Substantia nigra (tissue), 51 donors: ENCODE measurements at places on chromosomes 3 and 15.

- no peak for DNase-seq
Observed at GRCh38 chr3:86673991-86674390, 317.0 kb downstream of the VGLL3 start.

GRCh38 chr3:133459400-133459799, 59.5 kb downstream of the BFSP2 start:
- DNase-seq: no peak

- no peak for DNase-seq
Observed at GRCh38 chr3:73600293-73600938, 24.3 kb downstream of the PDZRN3 start.

DNA sequence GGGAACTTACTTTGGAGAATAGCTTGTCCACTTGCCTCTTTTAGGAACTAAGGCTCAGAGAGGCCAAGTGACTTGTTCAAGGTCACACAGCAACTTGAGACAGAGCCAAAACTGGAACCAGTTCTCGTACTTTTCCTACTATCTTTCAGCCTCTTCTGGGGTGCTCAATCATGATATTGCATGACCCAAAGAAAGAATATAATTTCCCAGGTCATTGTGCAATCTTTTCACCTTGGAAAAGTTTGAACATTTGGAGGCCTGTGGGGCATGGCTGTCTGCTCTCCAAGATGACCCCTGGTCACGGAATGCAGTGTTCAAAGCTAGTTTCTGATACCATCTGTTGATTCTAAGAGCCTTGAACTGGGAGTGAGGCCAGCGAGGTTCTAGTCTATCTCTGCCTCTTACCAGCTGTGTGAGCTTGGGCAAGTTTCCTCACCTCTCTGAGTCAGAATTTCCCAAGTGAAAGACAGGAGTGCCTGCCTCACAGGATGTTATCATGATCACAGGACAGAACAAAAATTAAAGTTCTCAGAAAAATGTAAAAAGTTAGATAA, 89.7 kb downstream of the BDH1 start:
- no peak for DNase-seq

- DNase-seq: no peak
Observed at GRCh38 chr3:101842935-101843330, 6.4 kb upstream of the NFKBIZ start.

DNA sequence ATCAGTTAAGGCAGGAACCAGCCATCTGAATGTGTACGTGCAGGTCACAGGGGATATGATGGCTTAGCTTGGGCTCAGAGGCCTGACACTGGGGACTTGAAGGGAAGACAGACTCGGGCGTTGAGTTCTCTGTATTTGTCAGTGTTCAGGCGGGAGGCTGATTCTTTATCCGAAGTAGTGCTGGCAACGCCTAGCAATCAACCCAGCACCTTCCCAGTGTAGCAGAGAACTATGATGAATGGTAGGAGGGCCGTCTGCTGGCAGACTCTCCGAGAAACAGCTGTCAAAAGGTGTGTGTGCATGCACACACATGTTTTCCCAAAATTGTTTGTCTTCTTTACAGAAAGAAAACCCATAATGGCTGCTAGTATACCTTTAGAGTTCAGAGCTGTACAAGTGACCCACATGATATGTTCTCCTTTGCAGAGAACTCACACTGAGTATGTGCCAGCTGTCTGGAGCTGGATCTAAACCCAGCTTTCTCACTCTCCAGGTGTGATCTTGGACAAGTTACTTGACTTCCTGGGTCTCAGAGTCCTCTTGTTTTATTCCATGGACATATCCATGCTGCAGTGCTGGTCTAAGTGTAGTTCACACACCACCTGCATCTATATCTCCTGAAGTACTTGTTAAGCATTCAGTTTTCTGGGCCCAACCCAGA, 74.5 kb upstream of the LARS2 start:
- no peak for DNase-seq

- peak; percentile 49 for DNase-seq
Observed at GRCh38 chr15:29925227-29926082, 103.2 kb upstream of the TJP1 start.

DNA sequence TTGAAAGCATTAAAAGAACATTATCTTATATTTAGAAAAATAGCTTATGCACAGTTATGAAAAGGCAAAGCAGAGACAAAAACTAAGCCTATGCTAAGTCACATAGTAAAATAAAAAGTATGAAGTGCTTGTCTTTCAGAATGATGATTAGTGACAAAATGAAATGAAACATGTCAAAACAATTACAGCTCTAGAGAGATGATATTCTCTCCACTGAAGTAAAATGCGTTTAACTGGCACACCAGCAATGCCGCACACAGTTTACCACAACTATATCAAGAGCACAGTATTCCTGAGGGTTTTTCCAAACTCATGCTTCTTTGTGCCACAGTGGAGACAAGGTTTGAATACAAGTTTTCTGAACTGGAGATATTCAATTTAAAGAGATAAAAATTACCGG, 2.1 kb upstream of the ZBBX start:
- no peak for DNase-seq

- no peak for DNase-seq
Observed at GRCh38 chr15:32870240-32871033, 152.6 kb downstream of the GREM1 start.

- no peak for DNase-seq
Observed at GRCh38 chr3:15955968-15956367, 158.2 kb upstream of the ANKRD28 start.

DNA sequence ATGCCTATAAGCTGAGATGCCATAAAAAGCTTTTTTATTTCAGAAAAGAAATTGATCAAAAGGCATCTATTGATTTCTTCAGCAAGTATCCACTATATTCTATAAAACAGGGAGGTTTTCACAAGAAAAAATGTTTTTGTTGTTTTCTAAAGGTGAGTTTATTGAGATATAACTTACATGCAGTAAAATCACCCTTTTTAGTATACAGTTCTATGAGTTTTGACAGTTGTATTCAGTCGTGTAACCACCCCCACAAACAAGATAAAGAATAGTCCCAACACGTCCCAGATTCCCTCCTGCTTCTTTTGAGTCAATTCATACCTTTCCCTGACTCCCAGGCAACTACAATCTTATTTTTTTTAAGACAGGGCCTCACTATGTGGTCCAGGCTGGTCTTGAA, 7.8 kb downstream of the INTS14 start:
- DNase-seq: no peak

- DNase-seq: no peak
Observed at GRCh38 chr15:68683026-68683425, 104.2 kb downstream of the CORO2B start.

GRCh38 chr15:19973718-19974117, 567.9 kb downstream of the GOLGA6L6 start:
- no peak for DNase-seq

DNA sequence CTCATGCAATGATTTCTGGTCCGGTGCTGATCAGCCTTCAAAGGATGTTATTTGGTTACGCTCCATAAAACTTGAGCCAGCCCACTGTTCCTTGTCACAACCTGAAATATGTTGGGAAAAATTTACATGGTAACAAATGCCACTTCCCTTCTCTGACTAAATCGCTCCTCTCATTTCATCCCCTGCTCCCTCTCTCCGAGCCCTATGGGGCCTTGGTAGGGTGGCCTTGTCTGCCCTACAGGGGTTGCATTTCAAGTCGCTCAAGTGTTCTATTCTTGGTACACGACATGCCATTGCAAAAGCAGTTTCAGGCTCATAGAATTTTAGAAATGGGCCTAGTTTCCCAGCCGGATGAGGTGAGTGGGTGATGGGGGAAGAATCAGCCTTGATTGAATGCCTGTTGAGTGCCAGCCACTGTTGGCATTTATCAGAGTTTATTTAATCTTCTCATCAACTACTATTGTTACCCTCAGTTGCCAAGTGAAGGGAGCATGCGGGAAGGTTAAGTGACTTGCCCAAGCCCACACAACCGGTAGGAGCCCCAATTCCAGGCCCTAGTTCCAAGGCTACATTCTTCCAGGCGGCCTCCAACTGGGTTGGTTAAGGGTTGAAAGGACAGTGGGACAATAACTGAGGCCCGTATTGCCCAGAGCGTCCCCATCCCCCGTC, 961 bp upstream of the ABHD2 start:
- no peak for DNase-seq

GRCh38 chr3:37586280-37586679, 275.4 kb upstream of the CTDSPL start:
- DNase-seq: no peak

- no peak for DNase-seq
Observed at GRCh38 chr15:28948036-28948435, 62.3 kb downstream of the APBA2 start.

GRCh38 chr15:85393210-85393609, 12.8 kb downstream of the AKAP13 start:
- DNase-seq: no peak

DNA sequence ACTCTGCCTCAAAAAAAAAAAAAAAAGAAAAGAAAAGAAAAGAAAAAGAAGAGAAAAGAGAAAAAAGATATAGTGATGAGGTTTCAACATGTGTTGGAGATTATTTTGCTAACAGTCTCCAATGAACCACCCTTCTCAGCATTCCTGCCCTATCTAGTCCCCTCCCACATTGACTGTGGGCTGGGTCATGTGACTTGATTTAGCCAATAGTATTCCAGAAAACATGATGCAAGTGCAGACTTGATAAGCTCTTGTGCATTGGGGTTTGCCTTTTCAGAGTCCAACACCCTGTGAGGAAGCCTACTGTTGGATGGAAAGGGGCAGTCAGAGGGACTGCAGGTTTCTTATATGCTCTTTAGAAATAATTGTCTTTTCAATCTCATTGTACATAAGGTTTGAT, 37.8 kb upstream of the MED12L start:
- DNase-seq: no peak

DNA sequence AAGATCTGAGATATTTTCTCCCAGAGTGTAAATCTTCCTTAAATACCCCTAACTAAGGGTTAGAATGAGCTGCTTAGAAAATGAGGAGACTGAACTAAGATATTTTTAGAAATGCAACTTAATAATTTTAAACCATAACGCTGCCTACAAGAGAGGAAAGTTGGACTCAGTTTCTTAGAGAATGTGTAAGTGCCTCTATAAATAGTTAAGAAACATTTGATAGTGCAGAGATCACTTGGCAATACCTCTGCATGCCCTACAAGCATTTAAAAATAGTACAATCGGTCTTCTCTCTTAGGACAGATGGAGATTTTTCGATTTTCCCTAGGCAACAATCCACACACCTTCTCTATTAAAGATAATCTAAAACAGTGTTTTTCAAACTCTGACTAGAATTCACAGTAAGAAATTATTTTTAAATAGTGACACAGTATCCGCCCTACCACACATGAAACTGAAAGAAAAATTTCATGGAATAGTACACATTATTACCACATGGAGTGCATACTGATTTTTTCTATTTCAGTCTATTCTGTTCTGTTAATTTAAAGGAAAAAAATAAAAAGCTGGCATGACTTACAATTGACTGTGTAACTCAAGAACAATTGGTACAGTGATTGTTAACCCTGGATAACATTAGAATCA, 83.2 kb downstream of the GADL1 start:
- DNase-seq: no peak

- DNase-seq: no peak
Observed at GRCh38 chr3:22713936-22714335, 489.2 kb upstream of the UBE2E2 start.

DNA sequence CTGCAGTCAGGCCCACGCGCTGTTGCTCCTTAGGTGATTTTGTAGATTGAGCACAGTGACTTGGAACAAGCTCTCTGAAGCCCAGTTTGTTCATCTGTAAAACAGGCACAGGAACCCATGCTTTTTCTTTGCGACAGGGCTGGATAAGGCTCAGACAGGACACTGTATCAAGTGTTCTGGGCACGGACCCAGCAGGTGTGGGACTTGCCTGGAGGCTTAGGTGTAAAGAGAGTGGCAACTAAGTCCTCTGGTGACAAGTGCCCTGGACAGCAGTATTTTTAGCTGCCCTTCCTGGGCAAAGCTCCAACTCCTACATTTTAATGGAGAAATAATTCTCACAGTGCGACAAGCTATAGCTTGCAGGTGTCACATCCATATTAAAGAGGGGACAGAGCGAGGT, 32.2 kb downstream of the CD276 start:
- no peak for DNase-seq

DNA sequence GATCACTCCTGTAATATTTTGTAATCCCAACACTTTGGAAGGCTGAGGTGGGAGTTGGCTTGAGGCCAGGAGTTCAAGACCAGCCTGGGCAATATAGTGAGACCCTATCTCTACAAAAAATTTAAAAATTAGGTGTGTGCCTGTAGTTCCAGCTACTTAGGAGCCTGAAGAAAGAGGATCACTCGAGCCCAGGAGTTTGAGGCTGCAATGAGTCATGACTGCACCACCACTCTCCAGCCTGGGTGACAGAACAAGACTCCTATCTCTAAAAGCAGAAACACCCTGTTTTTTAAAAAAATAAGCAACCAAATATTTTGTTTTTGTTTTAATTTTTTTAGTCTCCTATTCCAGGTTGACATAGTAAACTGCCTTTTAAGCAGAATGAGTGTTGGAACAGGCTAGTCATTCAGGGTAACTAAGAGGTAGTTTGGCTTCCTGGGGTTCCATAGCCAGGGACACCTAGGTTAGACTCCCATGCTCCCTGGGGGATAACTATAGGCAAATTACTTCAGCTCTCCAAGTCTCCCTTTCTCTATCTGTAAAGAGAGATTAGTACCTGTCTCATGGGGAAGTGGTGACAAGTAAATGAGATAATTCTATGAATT, 114.6 kb upstream of the C15orf61 start:
- no peak for DNase-seq

- DNase-seq: no peak
Observed at GRCh38 chr3:113304856-113305540, 93.6 kb downstream of the BOC start.

GRCh38 chr15:66620744-66621344, 55.0 kb upstream of the LCTL start:
- no peak for DNase-seq

DNA sequence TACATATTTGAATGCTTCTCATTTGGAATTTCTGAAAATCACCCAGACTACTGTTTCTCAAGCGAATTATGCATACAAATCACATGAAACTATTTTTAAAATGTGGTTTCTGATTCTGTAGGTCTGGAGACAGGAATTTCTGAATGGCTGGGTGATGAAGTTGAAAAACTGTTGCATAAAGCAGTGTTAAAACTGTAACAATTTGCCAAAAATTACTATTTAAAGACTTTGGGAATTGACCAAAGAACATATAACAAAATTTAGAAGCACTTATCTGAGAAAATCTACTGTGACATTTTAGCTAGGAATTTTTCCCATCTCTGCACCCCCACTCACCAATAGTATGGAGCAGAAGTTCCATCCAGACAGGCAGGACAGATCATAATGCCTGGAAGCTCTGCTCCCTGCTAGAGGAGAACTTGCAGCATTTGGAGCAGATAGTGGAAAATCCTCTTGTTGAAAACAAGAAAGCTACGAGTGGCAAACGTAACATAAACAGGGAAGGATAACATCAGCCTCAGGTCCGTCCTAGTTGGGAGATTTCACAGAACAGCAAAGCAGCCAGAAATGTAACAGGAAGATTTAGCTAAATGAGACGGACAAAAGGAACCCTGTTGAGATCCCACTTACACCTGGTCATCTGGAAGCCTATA, 132.3 kb upstream of the MCTP2 start:
- DNase-seq: no peak

- DNase-seq: no peak
Observed at GRCh38 chr3:32819551-32820348, 2.0 kb downstream of the TRIM71 start.
